Activated T-helper 9 cell treated with anti-CD3 and anti-CD28 coated beads, Interleukin-2, amount 50 U/mL, for 16 hours (primary cell): ENCODE measurements at places on chromosomes 4 and X.

- no peak for DNase-seq
Observed at GRCh38 chrX:17056868-17057608, 110.6 kb downstream of the REPS2 start.

DNA sequence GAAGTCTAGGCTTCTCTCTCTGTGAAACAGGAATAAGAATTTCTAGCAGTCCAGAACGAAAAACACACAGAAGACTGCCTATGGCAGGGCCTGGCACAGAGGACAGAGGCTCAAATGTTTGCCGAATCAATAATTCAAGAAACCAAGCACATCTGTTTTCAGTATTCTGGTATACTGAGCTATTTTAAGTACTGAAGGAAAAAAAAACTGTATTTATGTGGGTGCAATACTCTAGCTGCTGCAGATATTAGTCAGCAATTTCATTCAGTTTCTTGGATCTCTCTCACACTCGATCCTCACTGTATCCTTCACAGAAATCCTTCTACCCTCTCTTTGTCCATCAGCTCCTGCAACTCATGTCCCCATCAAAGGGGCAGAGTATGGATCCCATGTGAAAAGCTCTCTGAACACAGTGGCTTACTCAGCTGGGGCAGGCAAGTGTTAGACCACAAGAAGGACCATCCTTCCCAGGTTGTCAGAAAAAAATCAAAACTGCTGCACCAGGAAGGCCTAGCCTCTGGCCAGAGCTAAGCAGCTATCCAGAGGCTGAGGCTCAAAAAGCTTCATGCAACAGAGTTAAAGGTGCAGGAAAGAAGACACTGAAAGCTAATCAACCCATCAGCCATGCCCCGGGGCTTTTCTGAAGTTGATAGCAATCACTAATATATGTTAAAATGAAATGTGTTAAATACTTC lies 9.1 kb upstream of the USO1 start:
- DNase-seq: no peak

DNA sequence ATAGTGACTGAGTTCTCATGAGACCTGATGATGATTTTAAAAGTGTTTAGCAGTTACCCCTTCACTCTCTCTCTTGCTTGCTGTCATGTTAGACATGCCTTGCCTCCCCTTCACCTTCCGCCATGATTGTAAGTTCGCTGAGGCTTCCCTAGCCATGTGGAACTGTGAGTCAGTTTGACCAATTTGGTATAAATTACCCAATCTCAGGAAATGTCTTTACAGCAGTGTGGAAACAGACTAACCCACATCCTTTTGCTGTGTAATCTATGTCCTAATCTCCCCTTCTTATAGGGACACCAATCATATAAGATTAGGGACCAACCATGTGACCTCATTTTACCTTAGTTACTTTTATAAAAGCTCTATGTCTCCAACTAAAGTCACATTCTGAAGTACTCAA lies 677.8 kb downstream of the ADGRL3 start:
- no peak for DNase-seq

GRCh38 chrX:133813971-133814370 lies 171.4 kb downstream of the GPC3 start:
- no peak for DNase-seq

DNA sequence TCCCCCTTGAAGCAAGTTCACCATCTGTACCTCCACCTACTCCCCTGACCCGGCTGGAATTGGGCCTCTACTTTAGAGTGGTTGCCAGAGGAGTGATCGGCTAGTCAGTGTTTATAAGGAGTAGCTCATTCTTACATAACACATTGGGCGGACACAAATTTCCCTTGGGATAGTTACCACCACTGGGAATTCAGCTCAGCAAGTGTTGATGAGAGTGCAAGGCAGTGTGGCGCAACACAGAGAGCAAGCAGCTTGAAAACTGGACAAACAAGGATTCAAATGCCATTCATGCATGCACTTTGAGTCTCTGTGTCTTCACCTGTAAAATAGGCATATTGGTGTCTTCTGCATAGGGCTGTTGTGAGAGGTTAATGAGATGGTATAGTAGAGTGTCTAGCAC lies 92.7 kb downstream of the STK32B start:
- DNase-seq: no peak

DNA sequence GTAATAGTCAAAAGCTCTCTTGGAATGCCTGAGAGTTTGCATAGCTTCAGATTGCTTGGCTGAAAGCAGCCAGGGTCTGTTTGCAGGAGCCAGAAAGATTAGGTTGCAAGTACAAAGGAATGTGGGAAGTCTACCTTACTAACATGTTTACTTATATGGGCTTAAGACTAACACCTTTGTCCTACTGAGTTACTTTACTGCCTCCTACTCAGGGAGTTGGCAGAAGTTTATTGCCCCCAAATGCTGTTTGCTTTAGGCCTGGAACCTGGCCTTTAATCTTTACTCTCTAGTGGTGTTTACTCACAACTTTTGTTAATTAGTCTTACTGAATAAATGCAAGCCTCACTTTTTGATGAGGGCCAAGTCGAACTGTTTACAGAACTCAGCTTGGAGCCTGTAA lies 219.4 kb upstream of the ZC4H2 start:
- DNase-seq: no peak

DNA sequence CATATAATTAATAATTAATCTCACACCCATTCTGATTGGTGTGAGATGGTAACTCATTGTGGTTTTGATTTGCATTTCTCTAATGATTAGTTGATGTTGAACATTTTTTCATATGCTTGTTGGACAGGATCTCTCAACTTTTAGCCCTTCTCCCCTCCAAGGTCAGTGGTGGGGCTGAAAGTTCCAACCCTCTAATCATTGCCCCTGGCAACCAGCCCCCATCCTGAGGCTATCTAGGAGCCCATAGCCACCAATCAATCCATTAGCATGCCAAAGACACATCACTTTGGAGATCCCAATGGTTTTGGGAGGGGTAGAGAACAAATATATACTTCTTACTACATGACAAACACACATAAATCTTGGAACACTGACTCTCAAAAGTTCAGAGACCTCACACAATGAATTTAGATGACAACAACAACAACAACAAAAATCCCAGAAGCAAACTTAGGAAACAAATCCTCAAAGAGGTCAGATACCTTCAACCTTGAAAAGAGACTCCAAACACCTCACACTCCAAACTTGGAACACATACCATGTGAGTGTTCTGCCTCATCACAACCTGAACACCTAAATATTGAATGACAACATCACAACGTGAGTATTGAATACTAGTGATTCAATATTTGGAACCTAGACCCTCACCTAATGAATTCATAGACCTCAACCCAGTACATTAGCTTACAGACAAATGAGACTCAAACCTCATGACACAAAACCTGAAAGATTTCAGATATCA lies 19.0 kb upstream of the PAGE4 start:
- DNase-seq: no peak

GRCh38 chrX:48509245-48509590 lies 426 bp downstream of the PORCN start:
- DNase-seq: no peak

DNA sequence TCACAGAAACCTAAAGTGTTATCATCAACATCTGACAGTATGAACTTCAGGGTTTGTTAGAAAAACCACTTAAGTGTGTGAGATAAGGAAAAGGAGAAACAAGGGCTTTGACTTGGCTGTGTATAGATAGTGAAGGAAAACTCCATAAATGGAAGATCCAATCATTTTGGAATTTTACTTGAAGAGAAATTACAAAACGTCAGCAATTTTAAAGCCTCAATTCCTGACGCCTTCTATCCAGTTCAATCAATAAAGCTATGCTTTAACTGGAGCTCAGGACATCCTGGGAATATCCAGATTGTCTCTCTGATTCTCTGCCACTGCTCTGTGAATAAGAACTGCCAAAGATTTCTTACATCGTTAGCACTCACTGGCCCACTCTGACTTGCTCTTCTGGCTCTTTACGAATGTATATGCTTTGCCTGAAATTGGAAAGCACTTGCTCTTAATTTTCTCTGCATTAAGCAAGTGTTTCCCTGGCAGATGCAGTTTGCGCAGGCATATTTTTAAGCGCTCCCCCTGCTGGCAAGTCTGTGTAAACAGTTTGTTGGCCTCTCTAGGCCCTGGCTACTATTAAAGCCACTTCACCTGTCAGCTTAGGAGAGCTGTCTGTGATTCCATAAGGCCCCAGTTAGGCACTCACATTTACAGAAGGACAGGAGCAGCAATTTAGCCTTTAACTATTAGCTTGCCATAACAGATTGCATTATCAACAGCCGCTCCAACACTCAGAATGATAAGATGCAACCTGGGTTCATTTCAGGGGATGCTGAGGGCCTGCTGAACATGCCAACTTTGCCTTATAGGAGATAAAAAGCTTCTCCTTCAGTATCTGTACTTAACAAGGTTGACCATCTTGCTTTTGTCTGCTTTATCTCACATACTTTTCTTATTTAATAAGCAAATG lies 251.4 kb upstream of the DDX53 start:
- DNase-seq: no peak

- DNase-seq: no peak
Observed at GRCh38 chr4:14218641-14219040, 591.1 kb upstream of the BOD1L1 start.

GRCh38 chrX:65985922-65986588 lies 53.8 kb downstream of the VSIG4 start:
- peak; percentile 33 for DNase-seq

GRCh38 chrX:16524316-16524715 lies 125.6 kb upstream of the S100G start:
- DNase-seq: no peak

DNA sequence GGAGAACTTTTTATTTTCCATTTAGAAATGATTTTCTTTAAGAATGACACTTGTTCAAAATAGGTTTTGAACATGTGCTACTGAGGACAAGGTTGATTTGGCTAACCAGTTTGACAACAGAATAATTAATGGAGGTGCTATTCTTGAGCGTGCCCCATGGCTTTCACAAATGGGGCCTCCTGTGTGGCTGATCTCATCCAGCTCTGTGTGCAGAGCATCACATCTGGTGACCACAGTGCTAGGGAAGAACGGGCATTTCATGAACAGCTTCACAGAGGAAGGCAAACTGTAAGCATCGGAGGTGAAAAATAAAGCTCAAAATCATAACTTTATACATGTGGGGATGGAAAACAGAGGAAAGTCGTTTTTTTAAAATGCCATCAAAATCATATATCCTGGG lies 148.6 kb downstream of the SOWAHB start:
- DNase-seq: no peak

- no peak for DNase-seq
Observed at GRCh38 chr4:70182517-70183167, 12.9 kb upstream of the ODAM start.

DNA sequence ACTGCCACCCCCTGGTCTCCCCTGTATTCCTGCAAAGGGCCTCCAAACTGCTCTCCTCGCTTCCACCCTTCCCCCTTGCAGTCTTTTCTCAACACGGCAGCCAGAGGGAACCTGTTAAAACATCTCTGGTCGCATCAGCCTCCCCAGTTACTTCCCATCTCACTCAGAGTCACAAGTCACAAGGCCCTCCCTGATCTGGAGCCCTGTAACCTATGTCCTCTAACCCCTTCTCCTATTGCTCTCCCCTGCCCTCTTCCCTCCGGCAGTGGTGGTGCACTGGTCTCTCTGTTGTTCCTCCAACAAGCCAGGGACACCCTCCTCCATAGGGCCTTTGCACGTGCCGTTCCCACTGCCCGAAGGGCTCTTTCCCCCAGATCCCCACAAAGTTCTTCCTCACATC lies 73.2 kb downstream of the SH3KBP1 start:
- DNase-seq: no peak

GRCh38 chrX:150363561-150364346 lies 637 bp downstream of the MAMLD1 start:
- DNase-seq: no peak

GRCh38 chrX:2311501-2311900 lies 189.3 kb downstream of the DHRSX start:
- DNase-seq: no peak

GRCh38 chr4:19531906-19532848 lies 719.5 kb upstream of the SLIT2 start:
- no peak for DNase-seq

- no peak for DNase-seq
Observed at GRCh38 chr4:20368926-20369325, 117.2 kb downstream of the SLIT2 start.

- no peak for DNase-seq
Observed at GRCh38 chr4:95059663-95060062, 301.9 kb downstream of the BMPR1B start.

GRCh38 chrX:154372612-154373022 lies 1.8 kb downstream of the FLNA start:
- no peak for DNase-seq

DNA sequence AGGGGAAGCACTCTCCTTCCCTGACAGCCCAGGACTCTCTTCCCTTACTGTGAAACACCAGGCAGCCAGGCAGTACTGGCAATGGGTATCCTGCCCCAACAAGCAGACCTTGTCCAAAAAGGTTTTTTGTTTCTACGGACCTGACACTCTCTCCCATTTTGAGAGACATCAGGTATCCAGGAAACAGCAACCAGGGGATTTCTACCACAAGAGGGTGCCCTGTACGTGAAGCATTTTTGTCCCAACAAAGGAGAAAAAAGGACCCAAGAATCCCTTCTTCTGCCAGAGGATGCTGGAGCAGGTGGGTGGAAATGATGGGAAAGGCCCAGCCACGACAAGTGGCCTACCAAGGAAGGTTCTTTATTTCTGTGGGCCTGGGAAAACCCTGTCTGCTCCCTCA lies 65.7 kb upstream of the FGF13 start:
- DNase-seq: no peak

DNA sequence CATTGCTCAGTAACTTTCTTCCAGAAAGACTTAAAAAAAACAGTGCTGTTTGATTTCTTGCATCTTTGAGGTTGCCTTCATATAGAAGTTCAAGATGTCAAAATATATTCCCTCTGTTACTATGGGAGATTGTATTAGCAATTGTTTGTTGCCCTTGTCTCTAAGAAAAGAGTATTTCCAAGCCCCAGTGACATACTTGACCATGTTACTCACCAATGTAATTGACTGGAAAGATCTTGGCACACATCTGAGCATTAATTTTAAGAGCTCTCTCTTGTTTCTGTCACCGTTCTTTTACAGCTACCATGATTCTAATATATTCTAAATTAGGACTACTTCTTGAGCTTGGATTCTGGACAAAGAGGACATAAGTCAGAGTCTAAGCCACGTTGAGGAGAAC lies 902.7 kb upstream of the EPHA5 start:
- no peak for DNase-seq
